ENCODE measurements at places on chromosomes 16 and 17.

DNA sequence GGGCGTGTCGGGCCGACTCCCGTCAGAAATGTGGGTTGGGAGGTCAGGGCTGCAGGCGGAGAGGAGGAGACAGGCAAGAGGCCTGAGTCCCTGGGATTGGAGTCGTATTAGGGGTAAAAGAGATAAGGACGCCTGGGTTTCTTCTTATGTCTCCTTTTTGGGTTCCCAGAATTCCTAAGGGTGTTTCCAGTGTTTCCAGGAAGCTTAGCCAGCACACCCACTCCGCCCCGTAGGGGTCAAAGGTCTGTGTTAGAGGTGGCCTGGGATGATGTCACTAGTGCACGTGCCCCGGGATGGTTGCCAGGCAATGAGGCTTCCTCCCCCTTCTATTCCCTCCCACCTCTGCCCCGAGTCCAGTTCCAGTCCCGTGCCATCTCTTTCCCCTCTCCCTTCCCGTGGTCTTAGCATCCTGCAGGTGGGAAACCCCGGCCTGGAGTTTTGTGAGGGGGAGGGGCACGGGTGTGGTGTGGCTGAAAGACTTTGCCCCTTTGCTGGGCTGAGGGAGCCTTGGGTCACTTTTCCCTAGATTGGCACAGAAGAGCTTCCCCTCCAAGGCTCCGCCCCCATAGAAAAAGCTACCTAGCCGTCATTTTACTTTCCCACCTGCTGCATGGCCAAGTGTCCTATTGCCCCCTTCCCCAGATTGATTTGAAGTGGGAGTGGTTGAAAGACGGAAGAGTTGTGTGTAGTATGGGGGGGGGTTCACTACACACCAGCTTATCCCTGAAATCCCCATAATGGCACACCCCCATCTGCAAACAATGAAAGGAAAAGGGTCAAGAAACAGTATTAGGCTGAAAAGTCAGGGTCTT is 2.8 kb downstream of the KDM6B start:
- DNase-seq, result peak; percentile 79

- DNase-seq, result no peak
Measured at GRCh38 chr17:60656499-60656898, 21.2 kb upstream of the BCAS3 start.

DNA sequence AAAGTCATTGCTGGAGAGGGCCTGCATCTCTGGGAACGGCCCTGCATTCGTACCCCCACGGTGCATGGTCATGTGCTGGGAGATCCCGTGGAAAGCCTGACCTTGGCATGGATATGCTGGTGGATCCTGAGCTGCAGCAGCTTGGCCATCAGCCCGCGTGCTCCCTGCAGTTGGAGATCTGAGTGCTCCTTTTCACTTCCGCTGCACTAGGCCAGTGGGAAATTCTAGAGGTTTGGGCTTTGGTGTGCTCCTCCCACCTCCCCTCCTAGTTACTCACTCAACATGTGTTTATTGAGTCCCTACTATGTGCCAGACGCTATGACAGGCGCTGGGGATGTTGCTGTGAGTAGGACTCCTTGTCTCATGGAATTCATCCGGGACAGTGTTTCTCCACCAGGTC is 91.1 kb downstream of the RGS9 start:
- DNase-seq, result no peak

DNA sequence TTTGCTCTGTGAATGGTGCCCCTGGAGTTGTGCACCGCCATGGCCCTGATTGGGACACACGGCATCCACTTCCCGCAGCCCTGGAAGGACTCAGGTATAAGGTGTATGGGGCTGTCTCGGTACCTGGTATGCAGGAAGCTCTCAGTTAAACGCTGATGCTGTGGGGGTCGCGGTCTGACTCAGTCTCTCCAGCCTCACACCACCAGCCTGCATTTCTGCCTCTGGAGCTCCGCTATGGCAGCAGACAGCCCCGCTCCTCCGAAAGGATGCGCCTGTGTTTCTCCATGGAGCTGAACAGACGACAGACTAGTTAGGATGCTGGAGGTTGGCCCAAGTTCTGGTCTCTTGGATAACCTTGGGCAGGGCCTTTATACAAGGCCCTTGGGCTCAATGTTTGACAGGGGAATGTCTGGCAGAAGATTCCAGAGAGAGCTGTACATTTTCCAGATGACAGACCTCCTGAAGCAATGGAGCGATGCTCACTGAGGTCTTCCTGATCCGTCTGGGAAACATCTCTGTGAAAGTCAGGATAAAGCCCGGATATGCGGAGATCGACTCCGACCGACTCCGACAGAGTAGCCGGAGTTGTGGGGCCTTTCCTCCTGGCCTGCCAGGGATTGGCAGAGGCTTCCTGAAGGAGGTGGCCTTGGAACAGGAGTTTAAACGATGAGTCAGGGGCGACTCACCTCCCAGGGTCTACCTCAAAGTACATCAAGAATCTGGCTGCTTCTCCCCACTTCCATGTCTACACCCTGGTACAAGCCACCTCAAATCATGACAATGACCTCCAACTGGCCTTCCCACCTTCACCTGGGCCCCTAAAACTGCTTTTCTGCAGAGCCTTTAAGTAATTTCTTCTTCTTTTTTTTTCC is 21.9 kb upstream of the BCAR1 start:
- no peak for DNase-seq

DNA sequence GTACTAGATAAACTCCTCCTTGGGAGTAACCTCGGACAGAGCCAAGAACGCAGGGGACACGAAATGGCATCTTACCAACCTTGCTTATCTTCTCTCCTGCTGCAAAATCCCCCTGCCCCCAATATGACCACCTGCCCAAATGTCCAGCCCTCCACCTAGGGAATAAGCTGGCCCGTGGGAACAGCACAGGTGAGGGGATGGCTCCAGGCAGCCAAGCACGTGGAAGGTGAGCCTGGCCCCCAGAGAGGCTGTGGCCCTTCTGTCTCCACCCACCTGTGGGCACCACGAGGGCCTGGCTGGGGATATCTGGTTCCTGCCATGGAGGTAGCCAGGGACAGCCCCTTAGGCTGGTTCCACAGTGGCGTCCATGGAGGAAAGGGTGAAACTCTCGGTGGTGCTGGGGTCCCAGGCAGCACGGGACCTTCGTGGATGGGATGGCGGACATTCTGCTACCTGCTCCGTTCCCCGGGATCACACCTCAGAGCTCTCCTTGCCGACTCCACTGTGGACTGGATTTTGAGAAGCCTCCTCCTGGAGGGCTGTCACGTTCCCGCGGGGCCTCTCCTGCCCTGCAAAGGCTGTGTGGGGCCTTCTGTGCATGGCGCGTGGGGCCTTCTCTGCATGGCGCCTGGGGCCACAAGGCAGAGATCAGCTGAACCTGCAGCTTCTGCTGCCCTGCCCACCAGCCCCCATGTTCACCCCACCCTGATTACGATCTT is 388.5 kb upstream of the TNRC6C start:
- no peak for DNase-seq

GRCh38 chr17:13140750-13141149 is 122.9 kb upstream of the ELAC2 start:
- no peak for DNase-seq

- peak; percentile 32 for DNase-seq
Measured at GRCh38 chr16:85491058-85491771, 121.9 kb upstream of the GSE1 start.

DNA sequence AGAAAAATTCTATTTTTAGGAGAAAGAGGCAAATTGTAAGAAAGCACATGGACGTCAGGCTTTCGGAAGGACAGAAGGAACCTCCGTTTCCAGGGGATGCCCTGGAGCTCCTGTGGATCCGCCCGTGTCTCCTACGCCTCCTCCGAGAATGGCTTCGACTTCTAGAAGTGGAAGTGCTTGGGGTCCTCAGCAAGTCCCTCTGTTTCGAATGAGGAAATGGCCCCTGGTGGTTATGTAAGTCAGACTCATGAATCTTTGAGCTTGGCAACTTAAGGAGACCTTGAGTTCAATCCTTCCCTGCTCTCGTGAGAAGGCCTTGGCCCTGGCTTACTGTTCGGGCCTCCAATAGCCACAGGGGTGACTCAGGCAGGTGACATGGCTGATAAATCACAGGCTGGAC is 38.9 kb downstream of the COX4I1 start:
- DNase-seq, result no peak

DNA sequence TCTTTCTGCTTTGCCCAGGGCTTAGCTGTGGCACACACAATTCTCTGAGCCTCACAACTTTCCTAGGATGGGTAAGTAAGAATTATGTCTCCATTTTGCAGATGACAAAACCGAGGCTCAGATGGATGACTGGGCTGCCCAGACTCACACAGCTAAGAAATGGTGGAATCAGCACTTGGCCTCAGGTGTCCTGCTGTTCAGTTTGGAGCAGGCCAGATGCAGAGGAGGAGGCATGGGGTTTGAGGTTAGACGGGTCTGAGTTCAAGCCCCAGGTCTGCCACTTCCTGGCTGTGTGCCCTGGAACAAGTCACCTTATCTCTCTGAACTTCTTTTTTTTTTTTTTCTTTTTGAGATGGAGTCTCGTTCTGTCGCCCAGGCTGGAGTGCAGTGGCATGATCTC is 1.7 kb upstream of the MEOX1 start:
- DNase-seq, result no peak

DNA sequence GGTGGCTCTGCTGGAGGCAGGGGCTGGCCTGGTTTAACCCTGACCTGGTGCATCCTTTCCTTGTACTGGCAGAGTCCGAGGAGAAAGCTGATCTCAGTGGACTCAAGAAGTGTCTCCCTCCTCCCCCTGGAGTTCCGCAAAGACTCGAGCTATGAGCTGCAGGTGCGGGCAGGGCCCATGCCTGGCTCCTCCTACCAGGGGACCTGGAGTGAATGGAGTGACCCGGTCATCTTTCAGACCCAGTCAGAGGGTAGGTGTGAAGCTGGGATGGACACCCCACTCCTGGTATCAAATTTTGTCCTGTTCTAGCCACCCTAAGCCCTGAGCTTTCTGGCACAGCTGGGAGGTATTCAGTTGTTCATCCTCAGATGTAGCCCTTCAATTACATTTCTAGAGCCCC is 42.5 kb downstream of the IL21R start:
- DNase-seq, result no peak

GRCh38 chr16:77899416-77899815 is 111.1 kb downstream of the VAT1L start:
- DNase-seq, result no peak

- DNase-seq, result peak; percentile 60
Measured at GRCh38 chr16:85844786-85845185, 45.3 kb downstream of the COX4I1 start.

DNA sequence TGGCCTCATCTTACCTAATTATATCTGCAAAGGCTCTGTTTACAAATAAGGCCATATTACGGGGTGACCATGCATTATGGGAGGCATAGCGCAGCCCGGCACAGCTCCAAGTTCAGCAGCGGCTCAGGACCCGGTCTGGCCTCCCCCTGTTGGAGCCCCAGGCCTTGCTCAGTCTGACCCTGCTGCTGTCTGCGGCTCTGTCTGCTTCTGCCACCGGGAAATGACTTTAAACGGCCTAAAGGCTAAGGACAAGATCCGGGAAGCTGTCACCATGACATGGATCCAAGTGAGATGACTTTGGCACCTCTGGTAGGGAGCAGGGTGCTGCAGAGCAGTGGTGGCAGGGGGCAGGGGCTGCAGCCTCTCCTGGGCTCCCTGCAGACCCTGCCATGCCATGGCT is 140.6 kb upstream of the GSE1 start:
- DNase-seq, result no peak

- no peak for DNase-seq
Measured at GRCh38 chr16:22685459-22685830, 128.5 kb upstream of the HS3ST2 start.

DNA sequence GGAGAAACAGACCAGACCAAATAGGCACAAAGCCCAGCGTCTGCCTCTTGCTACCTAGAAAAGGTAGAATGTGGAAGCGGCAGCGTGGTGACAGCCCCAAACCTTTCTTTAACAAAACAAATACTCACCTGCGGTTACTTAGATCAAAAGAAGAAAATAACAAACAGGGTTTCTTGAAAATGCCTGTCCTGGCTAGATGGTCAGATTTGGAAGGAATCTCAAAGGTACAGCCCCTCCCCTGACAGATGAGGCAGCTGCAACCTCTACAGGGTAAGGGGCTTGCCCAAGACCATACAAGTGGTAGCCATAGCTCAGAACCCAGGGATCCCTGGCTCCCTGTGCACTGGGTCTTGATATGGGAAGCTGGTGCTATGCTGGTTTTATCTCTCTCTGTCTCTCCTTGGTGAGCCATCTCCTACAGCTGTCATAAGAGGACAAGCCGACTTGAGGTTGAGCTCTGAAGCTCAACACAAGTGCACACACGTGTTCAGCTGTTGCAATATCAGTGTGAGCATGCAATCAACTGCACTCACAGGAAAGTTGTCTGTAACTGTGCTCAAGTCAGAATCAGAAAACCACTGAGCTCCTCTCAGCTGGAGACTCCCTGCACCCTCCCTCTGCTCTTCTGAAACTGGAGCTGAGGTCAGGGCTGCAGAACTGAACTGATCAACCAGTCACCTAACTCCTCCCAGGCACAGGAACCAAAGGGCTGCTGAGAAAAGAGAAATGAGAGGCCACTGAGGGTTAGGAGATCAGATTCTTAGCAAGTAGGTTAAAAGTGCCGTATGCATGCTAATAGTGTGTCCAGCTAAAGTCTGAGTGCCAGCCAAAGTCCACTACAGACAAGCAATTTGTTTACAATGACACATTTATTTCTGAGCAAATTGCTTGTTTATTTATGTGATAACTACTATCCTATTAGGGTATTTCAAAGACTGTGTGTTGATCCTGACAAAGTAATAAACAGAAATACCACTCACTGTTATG is 6.1 kb upstream of the RNF157 start:
- peak; percentile 99 for DNase-seq

- DNase-seq, result peak; percentile 64
Measured at GRCh38 chr16:16143038-16143763, 80.1 kb downstream of the ABCC6 start.

- DNase-seq, result no peak
Measured at GRCh38 chr16:78768226-78768625, 668.8 kb downstream of the WWOX start.

- DNase-seq, result no peak
Measured at GRCh38 chr17:82795615-82796014, 43.8 kb downstream of the TBCD start.

DNA sequence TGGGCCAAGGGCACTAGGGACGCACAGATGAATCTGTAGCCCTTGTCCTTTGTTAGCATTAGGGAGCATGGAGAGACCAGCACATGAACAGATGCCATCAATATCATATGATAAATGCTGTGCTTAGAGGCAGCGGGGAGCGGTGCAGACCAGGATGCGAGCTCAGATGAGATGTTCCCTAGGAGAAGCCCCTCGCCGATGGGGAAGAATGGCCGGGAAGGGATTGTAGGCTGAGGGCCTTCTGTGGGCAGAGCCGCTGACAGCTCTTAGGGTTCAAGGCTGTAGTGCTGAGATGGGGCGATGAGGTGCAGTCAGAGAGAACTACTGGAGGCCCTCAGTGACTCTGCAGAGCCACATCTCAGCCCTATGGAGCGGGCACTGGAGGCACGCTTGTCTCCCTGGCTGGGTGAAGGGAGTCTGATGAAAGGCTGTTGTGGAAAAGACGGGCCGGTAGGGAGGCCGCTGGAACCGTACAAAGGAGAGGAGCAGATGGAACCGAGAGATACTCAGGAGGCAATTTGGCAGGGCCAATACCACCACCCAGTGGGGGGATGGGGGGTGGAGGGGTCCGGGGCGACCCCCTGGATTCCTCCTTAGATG is 66.3 kb upstream of the ENDOV start:
- DNase-seq, result no peak

- DNase-seq, result no peak
Measured at GRCh38 chr16:22008215-22009059, 526 bp downstream of the MOSMO start.

GRCh38 chr17:80892900-80893603 is 98.6 kb upstream of the CHMP6 start:
- DNase-seq, result peak; percentile 89

All from Kasumi-1 (cell line).